Urinary bladder (tissue), 4 donors: ENCODE measurements at places on chromosomes 2 and 18. TPM values are rescaled to one million over a fixed set of nuclear protein-coding genes. Genes with fewer than 3 reads are reported as not detected.

Gene SLC16A14
- 4.9 TPM for polyA plus RNA-seq

Gene TTC39C
- 12.6 TPM for polyA plus RNA-seq

Gene TLX2
- polyA plus RNA-seq: 0.51 TPM

Gene LNPK
- 9.4 TPM for polyA plus RNA-seq

Gene ARHGAP15
- 3.9 TPM for polyA plus RNA-seq

Gene FEZ2
- polyA plus RNA-seq: 39.3 TPM

Gene NOSTRIN
- polyA plus RNA-seq: 10.6 TPM

Gene DSC3
- polyA plus RNA-seq: 1.7 TPM

Gene GALR1
- polyA plus RNA-seq: 0.25 TPM

Gene DSC2
- polyA plus RNA-seq: 1.6 TPM

Gene ARHGAP25
- polyA plus RNA-seq: 4.4 TPM

Gene GAREM1
- polyA plus RNA-seq: 3.8 TPM

Gene KCNJ3
- polyA plus RNA-seq: 0.52 TPM

Gene TRIM43
- not detected for polyA plus RNA-seq

Gene HTR2B
- 0.81 TPM for polyA plus RNA-seq

Gene ERMN
- 0.09 TPM for polyA plus RNA-seq

Gene BOLL
- not detected for polyA plus RNA-seq

Gene CD226
- 0.89 TPM for polyA plus RNA-seq

Gene TDRD15
- not detected for polyA plus RNA-seq

Gene DSEL
- polyA plus RNA-seq: 3.3 TPM

Gene DCAF17
- polyA plus RNA-seq: 9.3 TPM

Gene GAREM2
- polyA plus RNA-seq: 4.0 TPM

Gene NPPC
- polyA plus RNA-seq: 0.37 TPM

Gene ERFE
- 0.53 TPM for polyA plus RNA-seq

Gene THSD7B
- polyA plus RNA-seq: 0.11 TPM

Gene TCF23
- polyA plus RNA-seq: 0.08 TPM

Gene TUBA3E
- polyA plus RNA-seq: not detected

Gene PROM2
- 25.1 TPM for polyA plus RNA-seq

Gene MPP4
- 0.10 TPM for polyA plus RNA-seq

Gene DLX1
- polyA plus RNA-seq: 0.41 TPM

Gene PELI1
- 15.4 TPM for polyA plus RNA-seq

Gene RAMP1
- 185 TPM for polyA plus RNA-seq

Gene D2HGDH
- 25.9 TPM for polyA plus RNA-seq

Gene MC5R
- not detected for polyA plus RNA-seq

Gene APCDD1
- polyA plus RNA-seq: 200 TPM

Gene PRKAG3
- polyA plus RNA-seq: not detected

Gene CAPN13
- polyA plus RNA-seq: 1.8 TPM

Gene RNU2-63P
- not detected for polyA plus RNA-seq

Gene UNC80
- polyA plus RNA-seq: 0.13 TPM

Gene ALPG
- polyA plus RNA-seq: not detected

Gene CFAP65
- polyA plus RNA-seq: not detected
